ENCODE measurements at places on chromosomes 5 and 9.

- DNase-seq: no peak
Observed at GRCh38 chr5:163885117-163885516, 379.7 kb downstream of the MAT2B start.

GRCh38 chr5:106314221-106314824 lies 1356.4 kb downstream of the EFNA5 start:
- no peak for DNase-seq

DNA sequence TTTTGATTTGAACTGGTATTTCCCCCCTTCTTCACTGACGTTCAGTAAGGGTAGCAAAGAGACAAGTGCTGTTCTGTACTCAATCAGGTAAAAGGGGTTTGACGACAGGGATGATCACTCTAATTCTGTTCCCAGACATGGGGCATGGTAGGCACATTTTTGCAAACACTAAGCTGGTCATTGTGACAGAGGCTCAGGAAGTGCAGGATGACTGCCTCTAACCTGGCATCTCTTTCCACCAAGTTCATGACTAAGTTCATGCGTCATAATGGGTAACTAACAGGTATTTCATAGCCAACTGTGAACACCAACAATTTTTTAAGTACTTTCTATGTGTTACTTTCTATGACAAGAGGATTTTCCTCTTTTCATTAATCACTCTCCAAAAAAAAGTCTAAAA lies 166.5 kb downstream of the MAPKAP1 start:
- no peak for DNase-seq

DNA sequence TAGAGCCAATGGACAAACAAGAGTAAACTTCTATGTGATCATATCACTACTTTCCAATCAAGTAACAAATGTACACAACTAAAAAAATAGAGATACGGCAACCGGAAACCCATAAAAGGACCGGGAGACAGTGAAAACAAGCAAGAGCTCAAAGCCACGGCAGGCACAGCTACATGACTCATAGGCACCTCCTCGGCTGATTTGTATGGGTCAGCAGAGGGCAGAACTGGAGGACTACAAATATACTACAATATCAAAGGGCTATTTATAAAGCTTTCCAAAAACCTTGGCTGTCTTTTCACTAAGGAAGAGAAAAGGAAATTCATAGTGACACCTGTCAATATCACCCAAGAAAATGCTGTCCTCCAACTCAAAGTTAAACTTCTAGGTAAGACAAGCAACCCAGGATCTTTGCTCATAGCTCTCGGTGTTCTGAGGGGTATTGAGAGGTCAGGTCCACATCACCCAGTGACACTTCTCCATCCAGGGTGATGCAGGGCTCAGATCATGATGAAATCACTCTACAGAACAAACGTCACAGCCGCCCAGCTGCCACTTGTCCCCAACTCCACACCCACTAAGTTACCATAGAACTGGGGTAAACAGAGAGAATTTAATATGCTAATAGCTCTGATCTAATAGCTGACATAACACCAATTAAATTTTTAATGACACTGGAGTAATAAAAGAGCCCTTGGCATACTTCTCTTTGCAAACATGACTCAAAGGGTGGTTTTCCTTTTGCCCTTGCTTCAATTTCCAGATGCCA lies 41.3 kb downstream of the PFDN1 start:
- DNase-seq: peak; percentile 58

DNA sequence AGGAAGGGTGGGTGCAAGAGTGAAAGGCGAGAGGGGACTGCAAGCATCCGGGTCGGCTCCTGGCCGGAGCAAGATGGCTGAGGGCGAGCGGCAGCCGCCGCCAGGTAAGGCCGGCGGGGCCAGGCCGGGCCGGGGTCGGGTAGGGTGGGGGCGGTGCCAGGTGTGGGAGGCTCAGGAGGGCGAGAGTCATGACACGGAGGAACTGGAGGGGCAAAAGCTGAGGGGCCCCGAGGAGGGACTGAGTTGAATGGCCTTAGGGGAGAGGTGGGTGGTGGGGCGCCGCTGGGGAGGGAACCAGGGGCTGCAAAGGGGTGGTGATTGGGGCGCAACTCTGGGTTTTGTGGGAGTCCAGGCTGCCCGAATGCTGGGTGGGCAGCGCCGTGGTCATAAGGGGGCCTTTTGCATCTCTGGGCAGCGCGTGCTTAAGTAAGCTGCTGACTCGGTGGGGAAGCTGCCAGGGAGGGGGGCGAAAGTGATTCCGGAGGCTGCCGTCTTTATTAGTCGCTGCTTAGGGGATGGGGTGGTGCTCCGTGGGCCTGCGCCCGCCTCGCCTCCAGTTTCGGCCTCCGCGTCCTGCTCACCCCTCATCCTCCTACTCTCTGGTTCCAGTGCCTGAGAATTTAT lies 425 bp downstream of the PTPA start:
- peak; percentile 29 for DNase-seq

GRCh38 chr9:129945314-129945713 lies 97.7 kb downstream of the FNBP1 start:
- peak; percentile 64 for DNase-seq

GRCh38 chr5:89556215-89556913 lies 673.4 kb upstream of the MEF2C start:
- no peak for DNase-seq

GRCh38 chr9:127503947-127504886 lies 52.9 kb downstream of the LRSAM1 start:
- DNase-seq: peak; percentile 89

- no peak for DNase-seq
Observed at GRCh38 chr9:93829271-93830011, 125.7 kb downstream of the BARX1 start.

- DNase-seq: no peak
Observed at GRCh38 chr9:8832386-8832785, 1032.8 kb upstream of the DMAC1 start.

DNA sequence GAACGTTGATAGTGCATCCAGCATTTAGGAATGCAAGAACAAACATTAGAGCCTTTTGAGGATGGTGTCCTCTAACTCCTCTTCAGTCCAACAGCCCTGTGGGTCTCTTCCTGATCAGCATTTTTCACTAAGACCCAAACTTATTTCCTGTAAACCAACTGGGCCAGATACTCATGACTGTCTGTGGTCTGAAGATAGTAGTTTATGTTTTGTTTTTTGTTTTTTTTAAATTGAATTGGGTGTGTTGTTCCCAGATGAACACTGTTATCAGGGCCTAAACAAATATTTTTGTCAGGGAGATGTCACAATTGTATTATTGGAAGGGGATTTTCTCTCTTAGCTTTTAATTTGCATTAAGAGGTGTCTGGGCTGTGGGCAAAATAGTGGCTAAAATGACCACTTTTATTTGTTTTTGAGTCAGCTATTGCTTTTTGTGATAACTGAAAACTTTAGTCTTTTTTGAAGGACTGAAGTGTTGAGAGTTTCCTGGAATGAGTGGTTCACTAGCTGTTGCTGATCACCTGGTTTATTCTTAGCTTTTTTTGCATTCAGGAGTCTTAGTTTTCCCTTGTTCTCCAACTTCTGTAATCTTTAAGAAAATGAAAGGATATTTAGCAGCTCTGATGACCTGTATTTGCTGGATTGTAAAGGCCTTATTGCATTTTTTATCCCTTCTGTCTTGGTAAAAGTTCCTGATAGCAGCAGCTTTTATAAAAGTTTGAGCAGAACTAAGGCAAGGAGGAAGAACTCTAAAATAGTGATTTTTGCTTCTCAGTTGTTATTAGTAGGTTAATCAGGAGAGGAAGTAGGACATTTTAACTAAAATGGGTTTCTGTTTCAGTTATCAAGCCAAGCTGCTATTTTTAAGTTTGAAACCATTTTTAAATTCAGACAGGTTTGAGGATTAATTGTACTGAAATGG lies 5.5 kb downstream of the MAN2A1 start:
- DNase-seq: peak; percentile 11

DNA sequence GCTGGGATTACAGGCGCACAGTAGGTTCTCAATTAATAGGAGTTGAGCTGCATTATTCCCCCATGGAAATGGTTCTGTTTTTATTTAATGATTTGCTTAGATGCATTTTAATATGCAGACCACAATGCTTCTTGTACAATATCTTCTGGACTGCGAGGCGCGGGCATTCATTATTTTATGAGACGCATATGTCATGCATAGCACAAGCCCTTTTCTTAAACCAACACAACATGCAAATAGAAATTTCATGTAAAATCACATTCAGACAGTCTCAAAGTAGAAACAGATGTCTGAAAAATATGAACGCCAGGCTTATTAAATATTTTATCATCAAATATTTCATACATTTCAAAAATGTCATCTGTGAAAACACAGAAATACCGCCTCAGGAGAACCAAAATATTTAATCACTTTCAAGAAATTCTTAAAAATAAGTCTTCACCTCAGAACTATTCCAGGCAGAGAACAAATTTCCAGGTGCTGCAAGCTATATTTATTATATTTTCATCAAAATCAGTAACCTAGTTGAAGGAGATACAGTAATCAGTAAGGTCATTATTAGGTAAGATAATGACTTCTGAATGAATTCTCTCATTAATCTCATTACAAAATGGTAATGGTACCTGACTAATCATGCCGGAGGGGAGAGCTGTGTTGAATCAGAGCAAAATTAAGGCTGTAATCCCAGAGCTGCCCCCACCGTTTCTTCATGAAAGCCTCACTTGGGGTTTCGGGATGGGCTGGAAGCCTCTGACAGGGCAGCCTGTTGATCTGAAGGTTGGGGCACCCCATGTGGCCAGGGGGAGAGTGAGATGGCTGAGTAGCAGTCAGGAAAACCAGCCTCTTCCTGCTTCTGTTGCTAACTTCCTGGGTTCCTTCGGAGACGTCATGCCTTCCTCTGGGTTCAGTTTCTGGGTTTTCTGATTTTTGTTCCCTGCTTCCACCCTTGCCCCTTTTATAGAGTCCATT lies 133.9 kb upstream of the ZNF618 start:
- DNase-seq: no peak

DNA sequence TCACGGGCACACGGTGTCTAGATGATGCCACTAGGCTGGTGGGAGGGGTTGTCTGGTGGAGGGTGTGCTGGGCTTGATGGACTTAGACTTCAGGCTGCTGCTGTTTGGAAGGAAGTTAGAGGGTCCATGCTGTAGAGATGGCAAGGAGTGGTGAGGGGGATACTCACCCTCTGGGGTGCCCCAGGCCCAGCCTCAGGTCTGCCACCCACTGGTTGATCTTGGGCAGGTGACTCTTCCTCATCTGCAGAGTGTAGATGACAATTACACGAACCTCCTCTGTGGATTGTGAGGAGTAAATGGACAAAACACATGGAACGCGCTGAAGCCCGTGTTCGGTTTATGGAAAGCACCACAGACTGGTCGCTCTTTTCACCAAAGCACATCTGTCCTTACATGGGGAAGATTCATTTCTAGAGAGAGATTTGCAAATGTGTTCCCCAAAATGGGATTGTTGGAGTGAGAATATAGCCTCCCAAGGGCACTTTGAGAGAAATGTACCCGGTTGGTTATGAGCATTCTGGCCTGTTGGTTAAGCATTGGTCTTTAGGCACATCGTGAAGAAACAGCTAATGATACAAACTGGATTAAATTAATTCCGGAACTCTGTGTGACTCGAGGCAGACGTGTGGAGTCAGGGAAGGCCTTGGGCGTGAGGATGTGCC lies 58.2 kb downstream of the ZNF618 start:
- no peak for DNase-seq

DNA sequence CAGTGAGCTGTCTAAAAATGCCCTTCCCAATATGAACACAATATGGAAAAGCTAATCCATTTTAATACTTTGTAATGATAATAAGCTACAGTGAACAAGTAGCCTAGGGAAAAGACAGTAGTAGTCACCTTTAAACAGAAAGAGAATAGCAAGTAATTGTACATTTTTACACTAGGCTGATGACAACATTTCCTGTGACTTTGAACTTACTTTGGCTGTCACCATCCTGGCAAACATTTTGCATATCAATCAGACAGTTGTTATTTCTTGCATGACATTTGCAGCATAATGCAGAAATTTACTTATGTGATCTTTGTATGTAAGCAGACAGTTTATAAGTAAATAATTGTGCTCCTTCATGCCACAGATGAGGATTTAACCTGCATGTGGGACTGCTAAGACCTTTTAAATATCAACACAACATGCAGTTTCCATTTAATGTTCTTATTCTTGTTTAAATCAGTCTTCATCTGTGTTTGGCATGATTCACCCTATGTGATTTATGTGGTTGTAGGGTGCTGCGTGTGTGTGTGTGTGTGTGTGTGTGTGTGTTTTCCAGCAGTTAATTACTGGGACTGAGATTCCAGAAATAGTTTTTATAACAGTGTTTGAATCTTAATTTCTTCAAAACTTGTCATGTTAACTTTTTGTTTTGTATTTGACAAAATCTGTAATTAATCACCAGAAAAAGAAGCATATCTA lies 997.1 kb upstream of the ARRDC3 start:
- no peak for DNase-seq

DNA sequence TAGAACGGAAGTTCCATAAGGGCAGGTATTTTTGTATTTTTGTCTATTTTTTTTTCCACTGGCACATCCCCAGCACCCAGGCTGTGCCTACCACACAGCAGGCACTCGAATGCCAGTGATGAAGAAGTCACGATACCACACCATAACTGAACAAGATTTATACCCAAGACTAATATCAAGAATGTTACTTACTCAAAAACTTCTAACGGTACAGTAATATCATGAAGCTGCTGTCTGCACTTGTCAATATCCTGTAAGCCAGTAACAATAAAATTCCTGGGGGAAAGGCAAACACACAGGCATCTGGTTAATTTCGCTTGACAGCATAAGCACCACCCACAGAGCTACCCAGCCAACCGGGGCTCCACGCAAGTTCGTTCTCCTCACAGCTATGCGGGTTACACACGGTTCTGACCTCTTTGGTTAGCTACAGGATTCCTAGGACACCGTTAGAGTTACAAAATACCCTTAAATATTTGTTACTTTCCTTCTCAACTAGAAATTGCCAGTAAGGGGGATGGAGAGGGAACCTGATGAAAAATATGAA lies 1.3 kb downstream of the MED10 start:
- DNase-seq: no peak

DNA sequence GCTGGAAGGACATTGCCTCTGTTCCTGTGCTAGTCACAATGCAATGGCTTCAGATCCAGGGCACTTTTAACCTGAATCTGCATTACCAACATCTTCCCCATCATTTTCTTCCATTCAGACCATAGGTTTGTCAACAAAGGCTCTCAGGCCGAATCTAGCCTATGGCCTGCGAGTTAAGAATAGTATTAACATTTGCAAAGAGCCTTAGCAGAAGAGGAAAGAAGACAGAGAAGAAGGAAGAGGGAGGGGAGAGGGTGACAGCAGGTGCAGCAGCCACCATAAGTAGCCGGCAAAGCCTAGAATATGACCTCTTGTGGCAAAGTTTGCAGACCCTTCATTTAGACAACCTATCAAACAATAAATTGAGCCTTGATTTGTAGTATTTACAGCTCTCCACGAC lies 32.6 kb downstream of the BARX1 start:
- no peak for DNase-seq

DNA sequence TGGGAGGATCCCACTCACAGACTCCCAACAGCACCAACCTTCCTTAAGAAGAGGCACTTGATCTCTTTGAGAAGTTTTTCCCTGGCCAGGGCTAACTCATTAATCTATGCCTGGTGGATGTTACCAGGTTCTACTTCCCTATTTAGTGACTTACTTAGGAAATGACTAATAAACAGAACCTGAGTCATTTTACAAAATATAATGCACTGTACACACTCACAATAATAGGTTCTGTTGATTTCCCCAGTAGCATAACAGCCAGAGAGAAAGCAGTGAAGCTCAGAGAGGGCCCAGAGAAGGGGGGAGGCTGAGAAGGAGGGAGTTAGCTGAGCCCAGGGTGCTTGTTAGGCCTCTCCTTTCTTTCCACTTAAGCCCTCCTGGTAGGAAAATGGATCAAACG lies 27.1 kb downstream of the FRMD3 start:
- DNase-seq: no peak

Measured in natural killer cell (primary cell).